ENCODE measurements at places on chromosomes 4 and X.

- no peak for DNase-seq
Measured at GRCh38 chrX:57925806-57926205, 15.5 kb upstream of the ZXDA start.

DNA sequence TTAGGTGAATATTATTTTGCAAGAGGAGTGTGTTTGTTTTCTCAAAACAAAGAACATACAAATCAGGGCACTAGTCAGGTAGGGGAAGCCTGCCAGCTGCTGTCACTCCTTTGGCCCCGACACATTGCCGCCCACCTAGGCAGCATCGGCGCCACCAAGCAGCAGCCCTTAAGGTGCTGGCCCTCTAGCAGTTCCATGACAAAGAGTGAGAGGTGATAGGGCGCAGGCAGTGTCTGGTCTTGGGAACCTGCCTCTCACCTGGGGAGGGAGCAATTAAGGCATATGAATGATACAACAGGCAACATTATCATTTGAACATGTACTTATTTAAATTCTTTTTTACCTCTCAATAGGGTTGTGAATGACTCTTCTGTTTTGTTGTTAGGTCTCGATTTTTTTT is 135.1 kb downstream of the PLS3 start:
- DNase-seq = no peak

GRCh38 chr4:175871774-175872405 is 59.8 kb upstream of the GPM6A start:
- DNase-seq = no peak

DNA sequence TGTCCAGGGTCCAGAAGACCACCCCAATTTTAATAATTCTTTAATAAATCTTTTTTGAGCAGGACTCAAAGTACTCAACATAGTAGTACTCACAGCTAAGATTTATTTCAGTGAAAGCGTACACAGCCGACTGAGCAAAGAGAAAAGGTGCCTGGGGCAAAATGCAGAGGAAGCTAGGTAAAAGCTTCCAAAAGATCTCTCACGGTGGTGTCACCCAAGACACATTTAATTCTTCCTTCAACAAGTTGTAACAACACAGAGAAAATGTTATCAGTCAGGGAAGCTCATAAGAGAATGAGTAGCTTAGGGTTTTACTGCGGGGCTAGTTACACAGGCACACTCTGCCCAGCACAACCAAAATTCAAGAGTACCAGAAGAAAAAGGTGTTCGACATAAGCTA is 201.1 kb downstream of the OPHN1 start:
- DNase-seq = no peak

DNA sequence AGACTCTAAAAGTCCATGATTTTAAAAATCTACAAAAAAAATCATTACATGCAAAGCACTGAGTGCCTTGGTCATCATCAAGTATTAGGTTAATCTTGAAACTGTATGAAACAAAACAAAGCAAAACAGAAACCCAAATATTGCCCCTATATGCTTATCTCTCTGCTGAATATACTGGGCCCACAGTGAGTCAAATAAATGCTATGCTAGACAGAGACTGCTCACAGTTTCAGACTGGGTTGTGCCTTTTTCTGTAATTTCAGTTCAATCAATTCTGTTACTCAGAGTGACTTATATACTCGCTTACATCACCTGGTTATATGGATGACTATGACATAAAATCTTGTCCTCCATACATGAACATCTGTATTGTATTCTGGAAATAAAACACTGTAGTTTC is 257.1 kb upstream of the ACTRT1 start:
- no peak for DNase-seq

- DNase-seq = no peak
Measured at GRCh38 chr4:185504098-185505047, 30.9 kb downstream of the PDLIM3 start.
